WERI-Rb-1 (cell line): ENCODE measurements at places on chromosomes 12 and 14.

GRCh38 chr12:34295366-34296142, 273.3 kb downstream of the ALG10 start:
- no peak for DNase-seq

DNA sequence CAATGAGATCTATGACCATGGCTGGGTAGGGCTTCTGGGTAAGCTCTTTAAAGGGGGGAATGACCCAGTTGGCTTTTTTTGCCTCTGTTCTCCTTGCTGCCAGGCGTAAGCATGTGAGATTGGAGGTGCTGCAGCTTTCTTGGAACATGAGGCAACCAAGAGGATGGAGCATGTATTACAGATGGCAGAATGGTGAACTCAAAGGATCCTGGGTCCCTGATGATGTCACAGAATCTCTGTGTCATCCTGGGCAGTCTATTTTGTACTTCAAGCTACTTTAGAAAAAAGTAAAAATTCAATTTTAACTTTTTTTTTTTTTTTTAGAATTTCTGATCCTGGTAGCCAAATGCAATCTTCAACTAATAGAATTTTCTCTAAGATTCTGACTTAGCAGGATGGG, 8.0 kb downstream of the KRT82 start:
- DNase-seq = no peak

- no peak for DNase-seq
Measured at GRCh38 chr14:94879537-94879936, 109.6 kb upstream of the GSC start.

DNA sequence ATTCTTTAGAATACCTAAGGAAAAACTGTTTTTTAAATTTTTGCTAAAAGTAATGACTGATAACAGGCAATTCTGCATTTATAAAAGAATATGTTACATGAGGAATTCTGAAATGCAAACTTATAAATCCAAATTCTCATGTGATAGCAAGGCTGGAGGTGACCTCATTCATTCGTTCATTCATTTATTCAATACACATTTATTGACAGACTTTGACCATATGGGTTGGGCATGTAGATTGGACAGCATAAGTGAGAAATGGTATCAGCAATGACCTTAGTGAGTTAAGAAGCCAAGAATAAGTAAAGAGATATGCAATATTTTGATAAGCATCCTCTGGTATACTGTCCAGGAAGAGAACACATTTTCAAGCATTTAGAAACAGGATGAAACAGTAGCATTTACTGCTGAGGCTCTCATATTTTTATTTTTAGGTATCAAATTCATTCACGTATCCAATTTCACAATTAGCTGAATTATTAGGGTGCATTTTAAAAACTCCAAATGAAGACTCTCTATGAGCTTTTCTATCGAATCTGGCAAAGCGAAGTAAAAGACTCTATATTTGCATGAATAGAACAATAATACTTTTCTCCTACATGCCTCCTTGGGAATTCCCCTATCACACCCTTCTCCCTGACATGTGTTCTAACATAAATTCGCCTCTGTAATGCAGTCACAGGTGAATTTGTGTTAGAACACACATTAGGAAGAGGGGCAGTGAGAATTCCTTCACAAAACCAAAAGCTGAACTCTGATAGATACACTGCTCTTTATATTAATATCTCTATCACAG, 49.9 kb downstream of the PEBP1 start:
- no peak for DNase-seq

DNA sequence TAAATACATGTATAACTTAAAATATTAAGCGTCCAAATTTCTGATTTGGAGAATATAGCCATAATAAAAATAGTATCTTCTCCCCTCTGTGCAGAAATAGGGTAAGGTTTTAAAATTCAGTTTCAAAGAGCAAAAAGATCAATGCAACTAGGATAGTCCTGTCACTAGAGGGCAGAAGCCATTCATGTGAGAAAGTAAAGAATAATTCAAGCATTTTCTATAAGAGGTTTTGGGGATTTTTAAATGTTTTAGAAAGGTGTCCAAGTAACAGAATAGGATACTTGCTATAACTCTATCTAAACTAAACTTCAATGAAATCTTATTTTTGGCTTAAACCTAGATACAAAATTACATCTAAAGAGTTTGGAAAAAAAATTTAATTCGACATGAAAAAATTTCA, 50.3 kb downstream of the ADAMTS20 start:
- DNase-seq = no peak

GRCh38 chr14:101604935-101605780, 43.9 kb downstream of the DIO3 start:
- DNase-seq = no peak

- no peak for DNase-seq
Measured at GRCh38 chr12:52166672-52167071, 25.1 kb downstream of the KRT80 start.

- DNase-seq = no peak
Measured at GRCh38 chr12:81570234-81570633, 188.9 kb downstream of the PPFIA2 start.

DNA sequence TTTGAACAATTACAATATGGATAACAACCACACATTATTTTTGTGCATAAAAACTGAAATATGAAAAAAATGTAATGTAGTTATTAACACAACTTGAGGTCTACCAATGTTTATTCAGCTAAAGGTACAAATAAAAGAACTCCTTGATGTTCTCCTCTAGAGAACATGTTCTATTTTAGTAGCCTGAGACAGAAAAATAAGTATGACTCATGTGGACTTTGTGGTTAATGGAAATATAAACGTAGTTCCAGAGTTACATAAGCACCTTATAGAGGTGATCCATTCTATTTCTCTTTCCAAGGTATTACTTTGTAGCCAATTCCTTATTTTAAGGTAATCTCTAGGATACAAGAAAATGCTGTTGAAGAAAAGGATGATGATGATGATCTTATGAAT, 25.7 kb downstream of the ALKBH1 start:
- DNase-seq = no peak

GRCh38 chr14:79680087-79680486, 531.2 kb downstream of the DIO2 start:
- DNase-seq = no peak

- no peak for DNase-seq
Measured at GRCh38 chr12:109591041-109591440, 17.4 kb downstream of the MVK start.

GRCh38 chr12:108310489-108310888, 28.6 kb downstream of the CMKLR1 start:
- no peak for DNase-seq

GRCh38 chr12:103540319-103540718, 44.6 kb upstream of the C12orf42 start:
- DNase-seq = no peak

GRCh38 chr12:127125607-127126259, 1141.2 kb upstream of the TMEM132C start:
- no peak for DNase-seq

DNA sequence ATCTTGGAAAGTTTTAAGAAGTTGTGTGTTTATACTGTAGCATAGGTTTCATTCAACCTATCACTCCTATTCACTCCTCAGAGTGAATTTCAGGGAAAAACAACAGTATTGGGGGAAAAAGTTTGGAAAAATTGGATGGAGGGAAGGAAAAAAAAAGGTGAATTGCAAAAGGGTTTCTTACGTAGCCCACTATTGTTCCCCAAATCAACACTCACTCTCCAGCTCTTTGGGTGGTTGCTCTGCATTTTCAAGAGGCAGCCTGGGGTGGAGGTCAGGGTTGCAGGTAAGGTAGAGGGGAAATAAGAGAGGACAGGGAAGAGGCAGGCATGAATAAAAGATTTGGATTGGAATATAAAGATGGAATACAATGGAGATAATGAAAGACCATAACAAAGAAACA, 42.3 kb downstream of the BORCS5 start:
- DNase-seq = no peak

DNA sequence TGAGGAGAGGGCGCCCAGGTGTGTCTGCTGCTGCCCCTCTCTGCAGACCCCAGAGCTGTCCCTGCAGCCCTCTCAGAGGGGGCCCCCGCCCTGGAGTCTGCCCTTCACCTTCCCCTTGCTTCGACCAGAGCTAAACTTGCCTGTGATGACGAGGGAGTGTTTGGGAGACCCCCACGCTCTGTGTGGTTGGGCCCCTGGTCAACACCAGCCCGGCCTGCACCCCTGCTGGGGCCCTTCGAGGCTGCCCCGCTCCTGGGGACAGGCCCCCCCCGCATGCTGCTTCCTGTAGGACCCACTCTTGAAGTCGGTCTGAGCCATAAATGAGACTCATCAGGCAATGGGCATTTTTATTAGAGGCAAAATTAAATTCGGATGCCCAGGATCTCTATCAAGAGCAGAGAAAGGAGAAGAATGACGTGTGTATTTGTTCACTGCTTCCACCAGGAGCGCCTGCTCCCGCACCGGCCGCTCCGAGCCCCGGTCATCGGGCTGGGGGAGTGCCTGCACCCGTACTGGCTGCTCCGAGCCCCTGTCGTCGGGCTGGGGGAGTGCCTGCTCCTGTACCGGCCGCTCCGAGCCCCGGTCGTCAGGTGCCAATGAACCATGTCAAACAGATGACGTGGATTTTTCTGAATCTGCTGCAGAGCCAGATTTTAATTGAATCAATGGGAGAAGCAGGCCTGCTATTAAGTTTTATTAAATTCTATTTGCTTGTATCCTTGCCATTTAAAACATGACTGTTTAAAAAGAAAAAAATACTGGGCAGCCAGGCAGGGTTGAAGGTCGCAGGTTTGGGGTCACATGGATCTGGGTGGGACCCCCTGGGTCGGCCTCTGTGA, 47.7 kb downstream of the NOC4L start:
- no peak for DNase-seq

DNA sequence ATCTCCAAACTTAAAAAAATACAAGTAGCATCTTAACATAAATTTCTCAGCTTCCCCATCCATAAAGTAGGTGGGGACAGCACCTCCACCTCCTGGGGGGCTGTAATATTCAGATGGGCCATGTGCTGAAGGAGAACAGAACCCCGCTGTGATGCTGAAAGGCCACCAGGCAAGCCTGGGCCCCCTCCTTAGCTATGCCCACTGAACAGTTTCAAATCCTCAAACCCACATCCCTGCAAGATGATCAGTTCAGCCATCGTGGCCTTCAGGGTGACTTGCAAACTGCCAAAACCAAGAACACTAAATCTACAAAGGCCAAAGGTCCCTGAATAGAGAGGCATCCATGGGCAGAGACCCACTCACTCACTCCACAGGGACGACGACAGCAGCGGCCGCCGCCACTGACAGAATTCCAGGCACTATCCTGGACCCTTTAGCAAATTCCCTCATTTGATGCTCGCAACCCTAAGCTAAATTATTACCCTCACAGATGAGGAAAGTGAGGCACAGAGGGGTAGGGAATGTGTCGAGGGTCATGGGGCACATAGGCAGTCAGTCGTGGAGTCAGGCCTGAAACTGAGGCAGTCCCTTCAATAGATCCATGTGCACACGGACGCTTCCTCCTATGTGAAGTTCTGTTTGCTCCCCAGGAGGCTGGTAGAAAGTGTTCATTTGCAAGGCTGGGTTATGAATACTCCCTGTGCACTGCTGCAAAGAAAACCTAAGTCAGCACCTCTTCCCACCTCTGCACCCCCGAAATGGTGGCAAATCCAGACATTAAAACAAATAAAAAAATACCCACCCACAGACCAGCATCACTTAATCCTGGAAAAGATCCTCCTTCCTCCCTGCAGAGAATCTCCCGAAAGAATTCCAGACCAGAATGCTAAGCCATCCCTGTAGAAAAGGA, 5.9 kb downstream of the ITPK1 start:
- DNase-seq = no peak

DNA sequence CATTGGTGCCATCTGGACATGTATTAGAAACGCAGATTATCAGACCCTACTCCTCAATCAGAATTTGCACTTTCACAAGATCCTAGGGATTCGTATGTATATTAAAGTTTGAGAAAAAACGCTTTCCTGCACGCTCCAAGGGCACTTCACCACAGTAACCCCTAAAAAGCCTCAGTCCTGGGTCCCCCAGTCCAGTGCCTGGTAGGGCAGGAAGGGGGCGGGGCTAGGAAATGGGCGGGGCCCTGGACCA, 369 bp downstream of the DEPDC4 start:
- peak; percentile 94 for DNase-seq

GRCh38 chr12:110545812-110546211, 37.3 kb downstream of the PPTC7 start:
- DNase-seq = no peak

DNA sequence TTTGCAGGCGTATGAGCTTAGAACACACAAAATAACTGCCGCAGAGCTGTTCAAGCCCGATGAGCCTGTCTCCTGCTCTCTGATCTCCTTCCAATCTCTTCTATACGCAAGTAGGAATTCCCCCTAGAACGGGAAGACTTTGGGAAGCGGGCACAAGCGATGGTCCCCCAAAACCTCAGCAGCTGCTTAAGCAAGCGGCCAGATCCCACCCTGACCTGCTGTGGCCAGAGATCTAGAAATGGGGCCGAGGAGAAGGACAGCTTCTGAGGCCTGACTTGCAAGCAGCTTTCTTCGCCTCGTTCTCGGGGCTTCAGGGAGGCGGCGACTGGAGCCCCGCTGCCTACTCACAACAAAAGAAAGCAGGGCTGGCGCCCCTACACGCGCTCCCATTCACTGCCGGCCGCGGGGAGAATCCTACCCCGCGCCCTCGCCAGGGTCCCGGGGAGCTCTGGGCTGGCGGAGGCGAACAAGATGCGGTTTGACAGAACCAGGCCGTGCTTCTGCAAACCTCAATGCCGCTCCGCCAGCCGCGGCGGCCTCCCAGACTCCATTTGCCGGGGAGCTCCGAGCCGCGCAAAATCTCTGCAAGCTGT, 922 bp downstream of the TBX5 start:
- DNase-seq = no peak

DNA sequence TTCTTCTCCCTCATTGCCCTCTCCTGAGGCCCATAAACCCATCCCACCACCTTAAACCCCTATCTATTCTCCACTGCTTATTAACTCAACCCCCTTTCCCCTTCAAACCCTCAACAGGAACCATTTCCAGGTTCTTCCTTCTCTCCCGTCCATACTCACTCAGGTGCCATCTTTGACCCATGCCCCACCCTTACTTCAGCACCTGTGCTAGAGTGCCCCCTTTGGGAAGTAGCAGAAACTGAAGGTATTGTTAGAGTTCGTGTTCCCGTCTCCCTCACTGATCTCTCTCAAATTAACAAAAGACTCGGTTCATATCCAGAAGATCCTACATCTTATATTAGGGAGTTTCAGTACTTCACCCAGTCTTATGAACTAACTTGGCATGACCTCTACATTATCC, 86.6 kb downstream of the TMTC3 start:
- no peak for DNase-seq

- no peak for DNase-seq
Measured at GRCh38 chr12:40616383-40616915, 75.8 kb upstream of the CNTN1 start.

GRCh38 chr12:96157427-96157826, 36.7 kb upstream of the ELK3 start:
- no peak for DNase-seq

GRCh38 chr14:94144765-94145164, 15.4 kb upstream of the IFI27L2 start:
- DNase-seq = no peak

DNA sequence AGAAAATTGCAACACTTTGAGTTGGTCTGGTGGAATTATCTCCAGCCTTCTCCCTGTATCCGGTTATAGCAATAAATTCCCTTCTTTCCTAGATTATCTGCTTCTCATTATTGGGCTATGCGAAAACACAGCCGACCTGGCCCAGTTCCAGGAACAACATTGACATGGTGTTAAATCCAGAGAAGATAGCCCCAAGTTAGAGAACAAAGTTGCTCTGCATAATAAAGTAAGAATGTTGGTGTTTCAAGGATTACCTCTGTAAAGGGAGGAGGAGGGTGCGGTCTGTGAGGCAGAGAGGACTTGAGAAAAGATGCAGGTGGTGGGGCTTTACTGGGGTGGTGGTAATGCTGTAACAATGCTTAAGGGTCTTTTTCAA, 12.1 kb downstream of the TCL1A start:
- no peak for DNase-seq

- no peak for DNase-seq
Measured at GRCh38 chr12:108691998-108692808, 39.1 kb downstream of the CORO1C start.
